ENCODE measurements at places on chromosomes 12 and 14.

GRCh38 chr12:83143950-83144349 is 457.2 kb downstream of the TMTC2 start:
- no peak for DNase-seq

DNA sequence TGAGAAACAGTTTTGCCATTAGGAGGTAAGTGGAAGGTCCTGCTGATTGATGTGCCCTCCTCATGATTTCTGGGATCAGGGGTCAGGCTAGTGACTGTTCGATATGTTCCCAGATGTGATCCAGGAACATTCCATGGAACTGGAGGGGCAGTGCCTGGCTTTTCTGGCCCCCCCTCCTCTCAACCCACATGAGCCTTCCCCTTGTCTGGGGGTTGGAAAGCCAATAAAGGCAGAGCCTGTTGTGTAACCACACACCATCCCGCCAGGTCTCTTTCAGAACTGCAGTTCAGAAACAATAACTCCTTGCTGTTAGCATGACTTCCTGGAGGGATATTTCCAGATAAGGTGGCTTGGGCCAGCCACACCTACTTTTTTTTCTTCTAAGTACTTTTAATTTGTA is 17.8 kb downstream of the SMOC1 start:
- DNase-seq, result no peak

- no peak for DNase-seq
Measured at GRCh38 chr12:85393606-85394005, 113.6 kb downstream of the ALX1 start.

- DNase-seq, result no peak
Measured at GRCh38 chr12:91316907-91317269, 134.3 kb upstream of the DCN start.

GRCh38 chr12:92503029-92503931 is 199.5 kb upstream of the PLEKHG7 start:
- no peak for DNase-seq

DNA sequence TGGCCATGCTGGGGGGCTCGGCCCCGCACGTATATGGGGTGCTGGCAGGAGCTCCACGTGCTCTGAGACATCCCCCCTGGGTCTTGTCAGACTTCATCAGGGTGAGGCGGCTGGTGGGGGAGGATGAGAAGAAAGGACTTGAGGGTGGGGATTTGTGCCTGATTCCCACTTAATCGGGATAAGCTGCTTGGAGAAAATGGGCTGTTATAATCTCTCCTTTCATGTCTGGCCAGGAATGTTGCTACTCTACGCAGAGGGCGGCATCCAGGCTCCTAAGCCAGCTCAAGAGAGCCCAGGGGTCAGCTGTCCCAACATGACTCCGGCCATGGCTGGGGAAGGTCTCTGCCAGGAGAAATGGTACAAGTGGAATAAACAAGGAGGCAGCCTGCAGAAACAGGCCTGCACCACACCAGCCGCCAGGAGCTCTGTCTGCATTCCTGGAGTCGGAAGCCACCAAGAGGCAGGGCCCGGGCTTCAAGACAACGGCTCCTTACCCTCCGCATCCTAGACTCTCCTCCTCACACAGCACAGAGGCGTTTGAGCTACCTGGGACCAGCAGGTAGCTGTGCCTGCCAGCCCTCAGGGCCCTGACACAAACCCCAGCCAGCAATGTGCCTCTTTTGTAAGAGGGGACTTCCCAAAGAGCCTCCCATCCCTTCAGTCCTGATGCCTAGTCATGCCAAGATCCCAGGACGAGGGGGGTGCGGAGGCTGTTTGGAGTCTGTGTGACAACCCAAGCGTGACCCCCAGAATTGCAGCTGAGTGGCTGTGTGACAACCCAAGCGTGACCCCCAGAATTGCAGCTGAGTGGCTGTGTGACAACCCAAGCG is 195.8 kb upstream of the DIO3 start:
- no peak for DNase-seq

- DNase-seq, result peak; percentile 48
Measured at GRCh38 chr12:124036657-124037109, 63.7 kb downstream of the ZNF664 start.

DNA sequence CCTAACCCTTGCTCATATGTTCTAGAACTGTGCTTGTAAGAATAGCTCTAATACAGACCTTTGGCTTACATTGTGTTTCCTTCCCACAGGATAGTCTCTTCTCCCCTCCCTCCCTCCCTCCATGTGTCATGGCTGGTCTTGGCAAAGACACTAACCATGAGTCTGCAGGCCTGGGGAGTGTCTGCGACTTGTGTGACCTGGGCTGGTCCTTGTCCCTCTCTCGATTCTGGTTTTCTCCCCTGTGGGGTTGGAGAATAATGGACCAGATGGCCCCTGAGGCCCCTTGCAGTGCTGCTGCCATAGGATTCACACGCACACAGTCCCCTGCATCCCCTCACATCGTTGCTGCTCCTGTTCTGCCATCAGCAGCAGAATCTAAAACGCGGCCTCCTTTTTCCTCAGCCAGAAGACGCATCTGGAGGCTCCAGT is 30.3 kb downstream of the DEGS2 start:
- no peak for DNase-seq

DNA sequence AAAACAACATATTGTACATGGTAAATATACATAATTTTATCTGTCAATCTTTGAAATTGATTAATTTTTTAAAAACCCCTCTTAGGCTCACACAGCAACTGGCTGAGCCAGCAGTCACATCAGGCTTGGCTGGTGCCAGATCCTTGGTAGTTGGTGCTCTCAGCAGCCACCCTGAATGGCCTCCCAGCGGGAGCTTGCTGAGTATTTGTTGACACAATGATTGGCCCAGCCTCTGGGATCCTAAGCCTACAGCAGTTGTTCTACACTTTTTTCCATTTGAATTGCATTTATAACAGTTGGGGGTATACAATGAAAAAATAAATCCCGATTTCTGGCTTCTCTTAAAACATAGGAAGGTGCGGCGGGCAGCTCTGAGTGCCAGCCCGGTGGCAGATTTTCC is 11.1 kb downstream of the PRKAB1 start:
- no peak for DNase-seq

GRCh38 chr12:65648461-65648860 is 175.8 kb upstream of the HMGA2 start:
- no peak for DNase-seq

DNA sequence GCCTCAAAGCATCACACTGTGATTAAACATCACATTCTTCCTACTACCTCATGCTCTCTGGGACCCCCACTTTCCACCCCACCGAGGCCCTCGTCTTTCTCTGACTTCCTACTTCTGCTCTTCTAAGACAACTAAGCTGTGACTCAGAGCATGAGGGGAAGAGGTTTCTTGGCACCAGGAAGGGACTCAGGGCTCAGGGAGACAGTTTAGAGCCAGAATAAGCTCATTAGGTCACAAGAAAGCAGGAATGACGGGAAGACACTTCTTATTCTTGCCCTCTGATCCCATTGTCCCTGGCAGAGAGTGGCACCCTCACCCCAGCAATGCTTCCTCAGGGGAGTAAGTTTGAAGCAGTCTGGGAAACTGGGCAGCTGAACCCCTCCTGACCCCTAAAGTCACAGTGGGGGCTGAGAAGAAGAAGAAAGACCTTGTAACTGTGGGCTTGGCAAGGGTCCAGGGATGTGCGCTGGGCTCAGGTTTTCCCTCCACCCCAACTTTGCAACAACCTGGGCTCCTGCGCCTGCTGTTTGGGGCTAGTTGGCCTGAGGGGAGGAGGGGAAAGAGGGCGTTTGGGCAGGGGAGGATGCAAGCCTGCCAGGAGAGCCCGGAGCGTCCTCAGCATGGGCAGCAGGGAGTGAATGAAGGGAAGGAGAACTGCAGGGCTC is 64.6 kb upstream of the ACTN1 start:
- DNase-seq, result no peak

- no peak for DNase-seq
Measured at GRCh38 chr12:77064896-77065360, 441 bp downstream of the E2F7 start.

- no peak for DNase-seq
Measured at GRCh38 chr12:99142651-99143050, 497.6 kb downstream of the APAF1 start.

DNA sequence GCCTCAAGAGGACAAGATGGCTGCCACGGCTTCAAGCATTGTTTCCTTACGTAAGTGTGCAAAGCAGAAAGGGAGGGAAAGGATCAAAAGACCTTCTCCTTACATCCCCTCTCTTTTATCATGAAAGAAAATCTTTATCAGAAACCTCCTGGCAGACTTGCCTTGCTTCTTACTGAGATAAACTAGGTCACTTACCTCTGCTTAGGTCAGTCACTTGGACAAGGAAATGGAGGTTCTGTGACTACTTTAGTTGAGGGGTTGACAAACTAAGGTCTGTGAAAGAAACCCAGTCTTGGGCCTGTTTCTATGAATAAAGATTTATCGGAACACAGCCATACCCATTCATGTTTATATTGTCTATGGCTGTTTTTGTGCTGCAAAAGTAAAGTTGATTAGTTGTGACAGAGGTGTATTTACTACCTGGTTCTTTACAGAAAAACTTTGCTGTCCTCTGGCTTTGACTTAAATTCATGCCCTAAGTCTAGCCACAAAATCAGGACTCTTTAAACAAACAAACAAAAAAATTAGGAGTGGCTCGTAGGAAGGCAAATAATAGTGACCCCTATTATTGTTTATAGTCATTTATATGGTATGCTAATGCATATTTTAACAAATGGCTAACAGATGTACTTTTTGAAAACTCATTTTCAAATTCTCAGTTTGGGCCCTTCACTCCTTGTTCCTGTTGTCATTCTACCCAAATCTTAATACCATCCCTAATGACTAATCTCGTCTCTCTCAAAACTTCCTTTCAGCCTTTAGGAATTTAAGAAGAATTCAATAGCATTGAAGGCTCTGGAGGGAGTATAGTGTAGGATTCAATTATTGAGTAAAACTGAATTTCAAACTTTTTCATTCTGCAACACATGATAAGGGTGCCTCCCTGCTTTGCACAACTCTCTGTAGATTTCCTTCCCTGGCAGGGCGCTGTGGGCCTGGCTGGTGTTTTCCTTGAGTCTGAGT is 42.0 kb upstream of the ATP2B1 start:
- DNase-seq, result no peak

GRCh38 chr14:54251356-54251755 is 145.5 kb upstream of the CDKN3 start:
- no peak for DNase-seq

DNA sequence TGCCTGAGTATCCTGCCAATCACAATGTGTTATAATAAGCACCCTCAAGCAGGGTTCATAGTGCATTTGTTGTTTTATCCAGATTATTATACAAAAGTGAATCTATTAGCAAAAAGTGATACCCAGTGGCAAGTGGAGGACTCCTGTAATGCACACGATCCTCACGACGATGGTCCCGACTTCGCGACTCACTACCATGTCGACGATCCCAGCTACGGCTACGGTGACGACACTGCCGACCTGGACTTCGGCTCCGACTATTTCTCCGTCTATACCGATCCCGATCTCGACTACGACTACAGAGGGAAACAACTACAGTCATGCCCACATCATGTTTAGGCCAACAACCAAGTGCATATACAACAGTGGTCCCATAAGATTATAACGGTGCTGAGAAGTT is 12.9 kb downstream of the RBM23 start:
- no peak for DNase-seq

GRCh38 chr14:38145142-38145541 is 62.6 kb upstream of the SSTR1 start:
- no peak for DNase-seq
